ENCODE measurements at places on chromosomes 7 and 10. TPM values are rescaled to one million over a fixed set of nuclear protein-coding genes. Genes with fewer than 3 reads are reported as not detected.

The TMEM243 gene
- total RNA-seq, result 61.7 TPM

The SSC4D gene
- total RNA-seq, result not detected

The DNAJC12 gene
- 0.76 TPM for total RNA-seq

The CUBN gene
- total RNA-seq, result 0.65 TPM

The NANOS1 gene
- under 0.01 TPM for total RNA-seq

The CFAP70 gene
- 0.43 TPM for total RNA-seq

The NPFFR1 gene
- not detected for total RNA-seq

The EPHB6 gene
- total RNA-seq, result 0.11 TPM

The LRRC4 gene
- 0.32 TPM for total RNA-seq

The HTR5A gene
- total RNA-seq, result not detected

The CTAGE6 gene
- 0.22 TPM for total RNA-seq

The MINDY3 gene
- 38.2 TPM for total RNA-seq

The ATRNL1 gene
- total RNA-seq, result not detected

DNA sequence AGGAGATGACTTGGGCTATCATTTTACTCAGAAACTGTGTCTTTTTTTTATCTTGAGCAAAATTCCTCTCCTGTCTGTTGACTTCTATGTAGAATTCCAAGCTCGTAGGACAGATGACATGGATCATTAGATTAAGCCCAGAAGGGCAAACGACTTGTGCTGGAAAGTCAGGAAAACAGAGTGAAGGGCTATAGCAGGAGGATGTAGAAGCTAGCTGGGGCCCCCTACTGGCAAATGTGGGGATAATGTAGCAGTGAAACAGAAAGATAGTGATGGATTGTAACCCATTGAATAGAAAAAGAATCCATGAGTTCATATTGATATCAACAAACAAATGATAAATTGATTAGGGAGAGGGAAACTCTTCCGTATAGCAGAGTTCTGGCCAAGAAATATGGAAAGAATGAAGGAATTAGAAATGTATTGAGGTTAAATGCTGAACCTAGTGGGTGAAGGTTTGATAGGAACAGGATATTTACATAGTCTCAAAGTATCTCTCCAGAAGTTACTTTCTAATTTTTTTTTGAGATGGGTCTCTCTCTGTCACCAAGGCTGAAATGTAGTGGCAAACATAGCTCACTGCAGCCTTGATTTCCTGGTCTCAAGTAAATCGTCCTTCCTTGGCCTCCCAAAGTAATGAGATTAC is 103.6 kb downstream of the LYZL1 start:
- DNase-seq, result peak; percentile 64

DNA sequence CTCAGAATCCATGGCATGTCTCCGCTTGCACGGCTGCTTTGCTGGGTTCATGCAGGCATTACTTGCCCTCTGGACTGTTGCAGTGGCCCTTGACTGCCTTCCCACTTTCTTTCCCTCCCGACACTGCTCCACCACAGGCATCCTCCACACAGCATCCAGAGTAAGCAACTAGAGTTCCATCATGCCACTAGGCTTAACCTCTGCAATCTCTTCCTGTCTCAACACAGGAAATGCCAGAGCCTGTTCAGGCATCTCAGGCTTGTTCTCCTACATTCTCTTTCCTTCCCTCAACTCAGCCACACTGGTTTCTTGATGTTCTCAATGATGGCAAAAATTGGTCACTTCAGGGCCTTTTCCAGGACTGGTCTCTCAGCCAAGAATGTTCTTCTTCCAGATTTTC is 284.5 kb upstream of the KLF6 start:
- peak; percentile 52 for DNase-seq

- no peak for DNase-seq
Measured at GRCh38 chr7:16447876-16448275, 17.7 kb downstream of the SOSTDC1 start.

DNA sequence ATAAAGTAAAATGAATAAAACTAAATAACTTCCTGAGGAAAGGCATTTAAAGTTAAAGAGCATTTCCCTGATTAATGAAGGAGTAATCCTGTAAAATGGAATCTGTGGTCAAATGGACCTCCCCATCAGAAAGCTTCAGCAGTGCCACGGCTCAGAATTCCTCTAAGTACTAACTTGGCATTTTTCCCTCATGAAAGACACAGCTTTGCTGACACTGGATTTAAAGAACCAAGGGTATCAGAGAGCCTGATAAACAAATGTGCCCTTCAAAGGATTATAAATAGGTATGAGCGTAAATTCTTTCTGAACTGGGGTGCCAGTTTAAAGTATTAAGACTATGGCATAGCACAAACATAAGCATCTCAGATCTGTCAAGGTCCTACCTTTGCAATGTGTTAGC is 24.2 kb upstream of the RNF148 start:
- no peak for DNase-seq

GRCh38 chr10:72133517-72133916 is 45.2 kb upstream of the SPOCK2 start:
- peak; percentile 81 for DNase-seq

GRCh38 chr7:96246919-96247318 is 75.0 kb downstream of the SLC25A13 start:
- DNase-seq, result no peak

DNA sequence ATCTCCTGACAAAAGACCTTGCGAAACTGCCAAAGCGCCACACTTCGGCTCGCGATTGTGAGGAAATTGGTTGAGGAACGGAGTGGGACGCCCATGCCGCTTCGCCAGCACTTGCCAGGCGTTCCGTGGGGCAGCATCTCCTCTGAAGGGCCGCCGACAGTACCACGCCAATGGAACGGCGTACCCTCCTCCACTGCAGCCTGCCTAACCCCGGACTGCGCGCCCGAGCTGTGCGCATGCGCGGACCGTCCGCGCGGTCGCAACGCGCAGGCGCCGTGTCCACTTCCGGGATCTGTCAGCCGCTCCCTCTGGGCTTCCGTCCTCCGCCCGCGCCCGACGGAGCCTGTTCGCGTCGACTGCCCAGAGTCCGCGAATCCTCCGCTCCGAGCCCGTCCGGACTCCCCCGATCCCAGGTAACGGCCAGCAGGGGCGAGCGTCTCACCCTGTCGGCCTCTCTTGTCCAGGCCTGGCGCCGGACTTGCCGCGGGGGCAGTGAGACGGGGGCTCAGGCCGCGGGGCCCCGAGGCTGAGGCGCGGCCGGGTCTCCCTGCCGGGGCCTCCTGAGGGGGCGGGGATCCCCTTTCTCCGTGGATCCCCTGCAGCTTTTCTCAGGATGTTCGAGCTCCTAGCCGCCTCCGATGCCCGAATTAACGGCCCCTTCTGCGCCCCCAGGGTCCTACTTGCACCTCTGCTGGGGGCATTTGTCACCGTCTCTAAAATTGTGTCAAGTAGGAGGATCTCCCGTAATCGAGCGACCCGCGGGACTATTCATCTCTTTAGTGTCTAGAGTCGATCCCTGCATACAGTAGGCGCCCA is at the start of gene ARPC1A:
ARPC1A (plus strand) TSS at position 307 of the 816 bp plus-strand sequence. CDS start 7,456 bp downstream, outside the sequence.
- DNase-seq, result peak; percentile 99

DNA sequence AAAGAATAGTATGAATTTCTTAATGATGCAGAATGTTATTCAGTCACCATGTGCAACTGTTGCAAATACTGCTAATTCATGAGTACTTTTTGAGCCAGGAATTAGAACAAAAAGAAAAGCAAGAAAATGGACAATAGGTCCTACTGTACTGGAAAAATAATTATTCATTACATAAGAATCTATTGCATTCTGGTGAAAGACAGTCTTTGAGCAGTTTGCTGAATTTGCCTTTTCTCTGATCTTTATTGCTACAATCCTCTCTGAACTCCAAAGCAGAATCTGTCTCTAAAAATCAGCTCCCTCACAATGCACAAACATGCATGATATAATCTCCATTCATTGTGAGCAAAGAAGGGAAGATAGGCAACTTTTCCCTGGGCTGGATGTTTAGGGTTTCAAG is 12.8 kb downstream of the IFIT2 start:
- peak; percentile 22 for DNase-seq

GRCh38 chr7:144049491-144049890 is 743 bp downstream of the OR2A5 start:
- DNase-seq, result no peak

- DNase-seq, result no peak
Measured at GRCh38 chr7:14630048-14630447, 272.5 kb downstream of the DGKB start.

- no peak for DNase-seq
Measured at GRCh38 chr7:83040484-83040883, 122.2 kb downstream of the PCLO start.

DNA sequence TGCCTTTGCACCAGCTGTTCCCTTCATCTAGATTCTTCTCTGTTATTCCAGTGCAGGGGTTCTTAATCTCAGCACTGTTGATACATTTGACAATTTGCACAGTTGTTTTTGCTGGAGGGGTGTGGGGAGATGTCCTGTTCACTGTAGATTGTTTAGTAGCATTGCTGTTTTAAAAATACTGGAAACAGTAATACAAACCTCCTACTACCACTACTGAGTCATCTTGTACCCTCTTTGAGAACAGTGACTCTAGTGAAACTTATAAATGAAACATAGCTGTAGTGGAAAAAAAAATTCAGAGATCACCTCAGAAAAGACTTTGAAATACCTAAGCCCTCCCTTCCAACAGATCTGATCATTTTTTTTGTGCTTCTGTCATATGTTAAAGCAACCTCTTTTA is 154.8 kb upstream of the TMEM196 start:
- DNase-seq, result peak; percentile 5

- peak; percentile 52 for DNase-seq
Measured at GRCh38 chr7:94403546-94403945, 8.9 kb downstream of the COL1A2 start.

- DNase-seq, result no peak
Measured at GRCh38 chr7:1762238-1762945, 92.3 kb downstream of the ELFN1 start.

GRCh38 chr7:45035893-45036292 is 35.9 kb downstream of the CCM2 start:
- DNase-seq, result no peak

DNA sequence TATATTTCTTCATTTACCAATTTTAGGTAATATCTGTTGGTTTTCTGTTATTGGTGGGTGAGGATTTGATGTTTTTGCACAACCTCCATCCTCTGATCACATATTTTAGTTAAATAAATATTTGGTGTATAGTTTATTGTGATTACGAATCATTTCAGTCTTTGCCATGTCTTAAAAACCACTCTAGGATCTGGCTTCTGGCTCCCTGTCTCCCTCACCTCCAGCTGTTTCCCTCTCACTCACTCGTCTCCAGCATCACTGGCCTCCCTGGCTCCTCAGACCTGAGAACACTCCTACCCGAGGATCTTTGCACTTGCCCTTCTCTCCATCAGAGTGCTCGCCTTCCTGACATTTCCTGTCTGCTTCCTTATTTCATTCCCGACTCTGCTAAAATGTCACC is 50.7 kb upstream of the NRF1 start:
- no peak for DNase-seq

DNA sequence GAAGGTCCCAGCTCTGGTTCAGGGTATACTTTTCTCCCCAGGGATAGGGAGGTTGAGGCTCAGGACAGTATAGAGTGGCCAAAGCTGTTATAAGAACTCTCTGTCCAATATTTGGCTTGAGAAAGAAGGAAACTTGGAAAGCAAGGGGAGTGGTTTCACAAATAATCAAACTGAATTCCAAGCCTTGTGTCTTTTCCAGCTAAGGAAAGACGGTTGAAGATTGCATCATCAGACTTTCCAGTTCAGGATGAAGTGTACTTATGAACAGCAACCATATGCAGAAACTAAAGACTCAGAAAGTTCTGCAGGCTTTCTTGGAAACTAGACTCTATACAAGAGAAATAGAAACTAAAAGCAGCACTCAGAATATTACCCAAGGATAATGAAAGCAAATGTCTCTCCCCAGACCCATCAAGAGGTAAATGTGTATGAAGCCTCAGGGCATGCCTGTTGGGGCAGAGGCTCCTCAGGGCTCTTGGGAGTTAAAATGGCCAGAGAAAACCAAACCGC is 46.4 kb downstream of the RAMP3 start:
- peak; percentile 57 for DNase-seq

- no peak for DNase-seq
Measured at GRCh38 chr7:141541375-141541774, 9.8 kb upstream of the AGK start.

DNA sequence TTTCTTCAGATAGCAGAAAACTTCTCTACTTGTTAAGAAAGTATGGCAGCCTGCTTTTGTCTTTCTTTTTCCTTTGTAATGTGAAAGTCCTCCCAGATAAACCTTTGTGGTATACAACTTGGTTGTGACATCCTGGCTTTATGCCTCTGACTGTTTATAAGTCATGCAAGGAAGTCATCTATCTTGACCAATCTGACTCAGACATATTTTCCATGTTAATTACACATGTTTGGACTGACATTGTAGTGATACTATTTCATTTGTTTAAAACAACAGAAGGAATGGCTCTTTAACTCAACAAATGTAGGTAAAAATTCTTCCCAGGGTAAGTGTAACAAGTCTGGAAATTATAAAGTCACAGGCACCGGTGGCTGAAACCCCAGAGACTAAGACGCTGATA is 341.6 kb upstream of the MEOX2 start:
- DNase-seq, result peak; percentile 92

DNA sequence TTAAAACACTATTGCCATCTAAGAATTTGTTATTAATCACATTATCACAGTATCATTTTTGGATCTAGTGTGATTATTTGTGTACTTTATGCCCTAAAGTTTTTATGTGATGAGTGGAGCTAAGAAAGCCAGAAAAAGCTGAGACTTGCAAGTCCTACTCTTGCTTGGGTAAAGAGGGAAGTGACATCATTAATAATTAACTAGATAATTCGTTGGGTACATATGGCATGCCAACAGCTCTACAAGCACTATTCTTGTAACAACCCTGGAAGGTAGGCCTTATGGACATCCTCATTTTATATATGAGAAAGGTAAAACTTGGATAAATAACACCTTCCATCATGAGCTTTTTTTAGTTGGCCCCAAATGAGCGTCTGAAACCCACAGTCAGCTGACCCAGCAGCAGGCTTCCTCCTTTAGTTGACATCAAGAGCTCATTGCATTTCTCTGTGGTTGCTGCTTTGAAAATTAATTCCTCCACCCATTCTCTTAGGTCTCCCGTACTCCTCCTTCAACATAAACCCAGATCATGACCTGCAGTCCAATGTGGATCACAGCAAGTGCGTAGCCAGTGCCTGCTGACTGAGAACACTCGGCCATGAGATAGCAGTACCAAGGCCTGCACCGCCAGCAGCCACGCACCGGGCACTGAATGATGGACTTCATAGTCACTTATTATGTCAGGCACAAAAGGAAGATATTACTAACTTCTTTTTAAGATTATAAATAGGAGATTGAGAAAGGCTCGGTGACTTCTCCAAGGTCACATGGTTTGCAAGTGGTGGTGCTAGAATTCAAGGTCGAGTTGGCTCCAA is 292.0 kb upstream of the AOAH start:
- DNase-seq, result no peak

GRCh38 chr7:110119883-110120581 is 970.9 kb upstream of the LRRN3 start:
- no peak for DNase-seq

DNA sequence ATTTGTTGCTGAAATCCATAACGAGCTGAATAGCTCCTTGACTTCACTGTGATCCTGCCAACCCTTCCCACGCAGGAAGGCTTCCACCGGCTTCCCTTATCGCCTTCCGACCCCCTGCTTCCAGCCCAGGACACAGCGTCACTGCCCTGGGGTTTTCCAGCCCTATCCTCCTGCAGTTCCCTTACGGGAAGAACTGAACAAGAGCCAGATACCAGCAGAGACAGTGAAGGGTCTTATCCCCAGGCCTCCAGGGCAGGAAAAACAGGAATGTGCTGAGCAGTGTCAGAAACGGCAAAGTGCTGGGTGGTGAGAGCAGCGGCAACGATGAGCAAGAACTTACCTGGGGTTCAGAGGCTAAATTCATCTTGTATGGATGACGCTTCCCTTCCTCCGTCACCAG is 22.4 kb downstream of the PDLIM1 start:
- DNase-seq, result no peak

Data from GM23248 (cell line).